ENCODE measurements at places on chromosomes 6 and 20.

DNA sequence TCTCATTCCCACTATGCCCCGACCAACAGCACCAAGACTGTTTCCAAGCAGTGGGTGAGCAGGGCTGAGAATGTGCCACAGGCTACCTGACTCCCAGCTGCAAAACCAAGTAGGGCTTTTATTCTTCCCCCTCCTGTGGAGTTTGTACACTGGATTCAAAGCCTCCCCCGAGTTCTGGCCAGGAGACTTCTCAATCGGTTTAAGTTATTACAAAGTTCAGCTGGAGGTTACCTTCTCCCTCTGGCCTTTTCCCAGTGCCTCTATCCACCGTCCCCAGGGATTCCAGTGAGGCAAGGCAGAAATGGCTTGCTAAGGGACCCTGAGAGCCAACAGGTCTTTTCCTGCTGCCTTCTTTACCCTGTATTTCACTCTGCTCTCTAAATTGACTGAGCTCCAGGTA lies 217.0 kb downstream of the ADGRG6 start:
- DNase-seq: no peak

GRCh38 chr6:147648916-147649315 lies 140.4 kb downstream of the SAMD5 start:
- DNase-seq: no peak

GRCh38 chr6:42604150-42604549 lies 40.3 kb downstream of the UBR2 start:
- no peak for DNase-seq

- DNase-seq: no peak
Observed at GRCh38 chr6:72505446-72505845, 116.4 kb upstream of the KCNQ5 start.

DNA sequence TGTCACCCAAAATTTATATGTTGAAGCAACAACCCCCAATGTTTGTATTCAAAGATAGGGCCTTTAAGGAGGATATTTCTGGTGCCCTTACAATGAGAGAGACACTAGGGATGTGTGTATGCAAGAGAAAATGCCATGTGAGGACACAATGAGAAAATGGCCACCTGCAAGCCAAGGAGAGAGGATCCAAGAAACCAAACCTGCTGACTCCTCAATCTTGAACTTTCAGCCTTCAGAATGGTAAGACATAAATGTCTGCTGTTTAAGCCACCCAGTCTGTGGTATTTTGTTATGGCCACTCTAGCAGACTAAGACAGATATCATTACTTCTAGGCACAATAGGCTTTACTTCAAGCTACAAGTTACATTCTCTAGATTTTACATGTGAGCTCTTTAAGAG lies 1145.1 kb upstream of the MAP3K7 start:
- no peak for DNase-seq

- DNase-seq: no peak
Observed at GRCh38 chr6:34338377-34338776, 54.1 kb downstream of the NUDT3 start.

DNA sequence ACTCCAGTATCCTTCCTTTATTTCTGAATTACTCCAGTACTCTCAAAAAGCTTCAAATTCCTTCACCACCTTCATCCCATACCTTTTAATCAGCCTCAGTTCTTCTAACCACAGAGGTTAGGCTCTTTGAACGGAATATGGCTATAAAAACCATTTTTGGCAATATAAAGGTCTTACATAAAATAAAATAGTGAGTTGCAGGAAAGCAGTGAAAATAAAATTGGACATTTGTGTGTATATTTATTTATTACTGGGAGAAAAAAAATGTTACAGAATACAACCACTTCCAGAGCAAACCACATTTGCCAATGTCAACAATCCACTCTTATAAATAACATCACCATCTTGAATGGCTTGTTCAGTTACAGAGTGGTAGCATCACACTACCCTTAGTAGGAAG lies 7.7 kb downstream of the HDDC2 start:
- DNase-seq: no peak

- peak; percentile 24 for DNase-seq
Observed at GRCh38 chr6:44084231-44085014, 42.8 kb downstream of the MRPL14 start.

DNA sequence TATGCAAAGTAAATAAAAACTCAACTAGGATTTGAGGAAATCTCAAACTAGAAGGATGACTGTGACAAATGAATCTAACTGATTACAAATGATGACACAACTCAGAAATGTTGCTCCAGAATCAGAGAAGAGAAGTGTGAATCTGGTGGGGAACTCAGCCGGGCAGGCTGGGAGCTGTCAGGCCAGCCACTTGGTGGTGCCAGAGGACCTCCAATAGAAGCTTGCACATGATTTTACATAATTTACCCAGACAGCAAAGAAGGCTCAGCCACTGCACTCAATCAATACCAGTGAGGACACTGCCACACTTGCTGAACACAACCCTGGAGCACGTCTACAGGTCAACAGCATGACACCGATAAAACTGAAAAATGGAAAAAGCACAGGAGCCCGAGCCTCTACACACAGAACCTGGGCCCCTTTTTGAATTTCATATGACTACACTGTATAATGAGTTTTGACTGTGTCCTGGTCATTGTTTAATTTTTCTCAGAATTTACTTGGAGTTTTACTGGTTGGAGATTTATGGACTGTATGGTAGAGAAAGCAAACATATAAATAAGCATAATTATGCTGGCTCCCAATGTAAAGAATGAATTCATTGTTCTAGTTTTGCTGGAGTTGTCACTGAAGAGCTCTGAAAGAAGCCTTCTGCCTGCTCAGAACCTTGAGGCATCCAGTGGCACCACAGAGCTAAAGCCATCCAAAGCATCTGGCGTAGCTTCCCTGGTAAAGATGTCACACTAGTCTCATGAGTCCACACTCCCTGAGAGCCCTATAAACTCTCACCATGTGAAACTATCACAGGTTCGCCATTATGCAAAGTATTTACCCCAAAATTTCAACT lies 296.5 kb downstream of the THBS2 start:
- DNase-seq: peak; percentile 86

DNA sequence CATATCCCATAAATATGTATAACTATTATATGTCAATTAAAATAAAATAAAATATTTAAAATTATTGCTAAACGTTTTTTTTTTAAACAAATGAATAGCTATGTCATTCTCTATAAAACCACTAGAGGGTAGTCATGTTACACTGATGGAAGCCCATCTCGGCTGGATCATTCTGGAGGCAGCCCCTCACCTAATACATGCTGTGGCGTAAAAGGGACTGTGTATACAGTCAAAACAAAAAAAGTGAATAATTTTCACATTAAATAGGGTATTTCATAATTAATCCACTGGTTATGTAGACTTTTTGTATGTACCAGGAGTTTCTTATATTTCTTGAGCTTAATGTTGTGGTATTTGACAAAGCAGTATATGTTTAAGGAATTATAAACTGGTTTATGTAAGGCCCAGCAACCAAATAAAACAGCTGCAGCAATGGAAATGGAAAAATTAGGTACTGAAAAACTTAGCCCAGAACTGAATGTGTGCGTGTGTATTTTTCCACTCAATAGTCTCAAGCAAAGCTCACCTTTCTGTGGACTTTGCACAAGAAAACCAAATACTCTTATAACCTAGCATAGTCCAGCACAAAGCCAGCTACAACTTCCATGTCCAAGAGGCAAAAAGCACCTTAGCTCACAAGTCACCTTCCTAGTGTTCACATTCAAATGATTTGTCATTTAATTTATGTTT lies 81.7 kb downstream of the COL9A1 start:
- no peak for DNase-seq

- DNase-seq: no peak
Observed at GRCh38 chr6:131381709-131382093, 191.3 kb upstream of the ARG1 start.

- DNase-seq: peak; percentile 79
Observed at GRCh38 chr6:41280381-41281057, 6.0 kb downstream of the TREM1 start.

DNA sequence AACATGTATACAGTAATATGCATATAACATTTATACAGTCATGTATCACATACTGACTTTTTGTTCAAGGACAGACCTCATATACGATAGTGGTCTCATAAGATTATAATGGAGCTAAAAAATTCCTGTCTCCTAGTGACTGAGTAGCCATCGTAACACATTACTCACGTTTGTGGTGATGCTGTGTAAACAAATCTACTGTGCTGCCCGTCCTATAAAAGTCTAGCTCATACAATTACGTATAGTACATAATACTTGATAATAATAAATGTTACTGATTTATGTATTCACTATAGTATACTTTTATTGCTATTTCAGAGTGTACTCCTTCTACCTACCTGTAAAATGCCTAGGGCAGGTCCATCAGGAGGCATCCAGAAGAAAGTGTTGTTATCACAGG lies 17.4 kb downstream of the SERAC1 start:
- DNase-seq: no peak

- DNase-seq: peak; percentile 18
Observed at GRCh38 chr20:51639206-51639832, 96.8 kb upstream of the NFATC2 start.

DNA sequence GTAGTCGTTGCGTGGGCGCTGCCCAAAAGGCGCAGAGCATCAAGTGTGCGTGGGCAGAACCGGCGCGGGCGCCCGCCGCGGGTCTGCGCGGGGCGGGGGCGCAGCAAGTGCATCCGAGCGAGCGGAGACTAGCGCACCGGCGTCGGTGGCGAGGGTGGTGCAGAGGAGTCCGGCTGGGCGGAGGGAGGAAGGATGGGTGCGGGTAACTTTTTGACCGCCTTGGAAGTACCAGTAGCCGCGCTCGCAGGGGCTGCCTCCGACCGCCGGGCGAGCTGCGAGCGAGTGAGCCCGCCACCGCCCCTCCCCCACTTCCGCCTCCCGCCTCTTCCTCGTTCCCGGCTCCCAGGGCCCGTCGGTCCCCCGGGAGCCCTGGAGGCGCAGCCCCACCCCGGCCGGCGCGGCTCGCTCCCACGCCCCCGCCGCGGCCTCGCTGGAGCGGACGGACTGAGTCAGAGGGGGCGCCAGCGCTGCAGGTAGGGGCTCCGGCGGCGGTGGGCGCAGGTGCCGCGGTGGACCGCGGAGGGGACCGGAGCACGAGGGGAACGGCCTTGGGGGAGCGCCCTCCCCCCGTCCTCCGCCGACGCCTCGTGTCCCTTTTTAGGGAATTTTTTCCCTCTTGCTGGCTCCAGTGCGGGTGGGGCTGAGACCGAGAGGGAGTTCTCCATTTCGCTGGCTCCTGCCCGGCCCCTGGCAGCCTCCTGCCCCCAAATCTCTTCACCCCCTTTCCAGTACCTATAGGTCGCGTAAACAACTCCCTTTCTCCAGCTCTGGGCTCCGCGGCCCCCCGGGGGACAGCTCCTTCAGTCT lies 1.6 kb upstream of the DBNDD2 start:
- DNase-seq: no peak

- peak; percentile 96 for DNase-seq
Observed at GRCh38 chr20:23050847-23051627, 1.6 kb upstream of the THBD start.
